Dorsolateral prefrontal cortex (tissue), 122 donors: ENCODE measurements at places on chromosomes 5 and 9. TPM values are rescaled to one million over a fixed set of nuclear protein-coding genes. Genes with fewer than 3 reads are reported as not detected.

C1QTNF3 gene
- 16.0 TPM for total RNA-seq

QRFP gene
- total RNA-seq = not detected

DMGDH gene
- 6.7 TPM for total RNA-seq

SLC6A18 gene
- total RNA-seq = not detected

PCDHB15 gene
- total RNA-seq = 11.3 TPM

PTBP3 gene
- 36.3 TPM for total RNA-seq
